ENCODE measurements at places on chromosomes 13 and 19.

- no peak for DNase-seq
These were observed 879 bp upstream of the COX7A1 start for GRCh38 chr19:36153126-36153525.

DNA sequence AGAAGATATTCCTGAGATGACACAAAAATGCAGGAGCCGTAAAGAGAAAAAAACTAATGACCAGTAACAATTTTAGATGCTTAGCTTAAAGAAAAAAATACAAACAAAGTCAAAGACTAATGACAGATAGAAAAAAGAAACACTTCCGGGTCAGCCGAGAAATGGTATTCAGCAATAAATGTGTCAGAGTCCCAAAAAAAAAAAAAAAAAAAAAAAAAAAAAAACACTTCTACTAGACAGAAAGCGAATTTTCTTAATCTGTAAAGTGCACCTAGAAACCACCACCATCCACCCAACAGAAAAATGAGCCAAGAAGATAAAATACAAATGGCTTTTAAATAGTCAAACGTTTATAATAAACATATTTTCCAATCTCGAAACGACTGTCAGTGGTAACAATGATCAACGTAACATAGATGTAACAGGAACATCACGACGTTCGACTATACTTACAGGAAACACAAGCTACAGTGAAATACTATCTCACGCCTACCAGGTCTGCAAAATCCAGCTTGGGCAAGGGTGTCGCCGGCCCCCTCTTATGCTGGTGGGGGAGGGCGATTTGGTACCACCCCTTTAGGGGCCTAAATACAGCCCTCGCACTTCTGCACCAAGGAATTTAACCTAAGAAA, 10.6 kb downstream of the ABHD17A start:
- no peak for DNase-seq

DNA sequence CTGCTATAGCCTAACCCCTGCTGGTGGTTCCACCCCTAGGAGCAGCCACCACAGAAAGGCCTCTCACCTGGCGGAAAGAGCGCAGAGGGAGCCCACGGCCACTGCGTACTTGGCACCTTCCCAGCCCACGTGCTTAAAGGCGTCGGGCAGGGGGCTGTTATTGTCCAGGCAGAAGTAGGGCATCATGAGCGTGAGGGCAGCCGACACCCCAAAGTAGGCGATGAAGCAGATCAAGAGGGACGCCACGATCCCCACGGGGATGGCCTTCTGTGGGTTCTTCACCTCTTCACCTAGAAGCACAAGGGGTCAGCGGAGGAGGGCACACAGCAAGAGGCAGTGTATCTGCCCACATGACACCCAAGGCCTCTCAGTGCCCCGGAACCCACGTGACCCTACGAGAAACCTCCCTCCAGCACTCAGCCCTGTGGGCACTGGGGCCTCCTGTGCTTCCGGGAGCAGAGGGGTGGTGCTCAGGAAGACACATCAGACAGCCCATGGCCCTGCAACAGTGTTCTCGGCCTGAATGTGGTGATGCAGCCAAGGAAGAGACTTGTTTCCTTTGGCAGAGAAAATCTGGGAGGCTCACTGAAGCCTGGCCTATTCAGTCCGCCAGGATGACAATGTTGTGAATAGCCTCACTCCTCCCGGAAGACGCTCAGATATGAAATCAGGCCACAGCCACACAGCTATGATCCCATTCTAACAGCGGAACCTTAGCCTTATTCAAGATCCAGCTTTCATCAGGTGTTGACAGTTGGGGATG, 72.1 kb downstream of the SLC7A1 start:
- no peak for DNase-seq

DNA sequence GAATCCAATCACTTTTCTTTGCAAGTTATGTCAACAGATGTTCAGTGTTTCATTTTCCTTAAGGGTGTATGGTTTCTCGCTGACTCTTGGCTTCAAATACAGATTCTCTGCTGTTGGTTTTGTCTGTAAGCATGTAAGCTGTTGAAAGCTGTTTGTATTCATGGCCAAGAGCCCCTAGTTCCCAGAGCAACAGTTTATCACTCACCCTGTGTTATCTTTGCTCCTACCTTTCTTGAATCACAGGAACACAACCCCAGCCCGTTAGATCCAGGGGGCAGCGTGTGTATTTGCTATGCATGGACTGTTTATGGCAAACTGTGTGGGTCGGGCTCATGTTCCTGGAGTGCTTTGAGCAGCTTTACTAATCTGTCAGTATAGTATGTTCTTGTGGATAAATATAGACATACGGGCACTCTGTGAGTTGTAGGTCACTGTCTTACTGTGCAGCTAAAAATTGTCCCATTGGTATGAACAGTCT, 28.9 kb downstream of the FRY start:
- no peak for DNase-seq

DNA sequence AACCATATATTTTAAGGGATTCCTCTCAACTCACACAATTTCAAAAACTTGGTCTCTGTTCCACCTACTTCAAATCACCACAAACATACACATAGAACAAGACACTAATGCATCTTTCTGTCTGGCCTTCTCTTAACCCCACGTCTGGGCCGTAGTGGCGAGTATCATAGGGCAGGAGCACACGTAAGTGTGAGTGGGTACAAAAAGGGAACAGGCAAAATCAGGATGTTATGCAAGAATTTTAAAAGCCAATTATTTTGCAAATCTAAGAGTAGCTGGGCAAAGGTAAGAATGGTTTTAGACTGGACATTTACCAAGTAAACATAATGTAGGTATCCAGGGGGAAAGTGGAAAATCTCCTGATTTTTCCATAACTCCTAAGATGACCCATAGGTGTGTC, 35.1 kb downstream of the MTMR6 start:
- no peak for DNase-seq

DNA sequence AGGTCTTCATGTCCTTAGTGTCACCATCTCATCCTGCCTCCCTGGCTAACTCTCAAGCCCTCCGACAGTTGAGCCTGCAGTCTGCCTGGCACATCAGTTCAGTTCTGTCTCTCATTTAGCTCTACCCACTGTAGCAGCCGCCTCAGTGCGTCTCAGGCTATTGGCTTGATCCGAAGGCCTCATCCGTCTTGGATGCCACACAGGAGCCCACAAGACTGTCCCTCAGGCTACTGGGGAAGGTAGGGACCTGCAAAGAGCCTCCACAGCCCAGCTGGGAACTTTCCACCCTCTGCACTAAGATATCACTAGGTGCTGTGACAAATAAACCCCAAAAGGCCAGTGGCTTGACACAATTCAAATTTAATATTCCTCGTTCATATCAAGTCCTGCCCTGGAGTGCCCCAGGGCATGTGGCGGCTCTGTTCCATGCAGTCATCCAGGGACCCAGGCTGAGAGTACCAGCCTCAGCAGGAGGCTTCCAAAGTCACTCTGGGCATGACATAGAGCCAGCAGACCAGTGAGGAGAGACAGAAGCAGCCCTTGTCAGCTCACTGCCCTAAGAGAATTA, 5.7 kb downstream of the VSTM2B start:
- DNase-seq: no peak

- DNase-seq: no peak
These were observed 314.1 kb downstream of the FOXO1 start for GRCh38 chr13:40352380-40352778.

GRCh38 chr13:49530457-49530856, 34.7 kb downstream of the PHF11 start:
- DNase-seq: no peak

GRCh38 chr13:23793711-23794110, 95.5 kb downstream of the MIPEP start:
- DNase-seq: peak; percentile 7

- DNase-seq: no peak
These were observed 1.3 kb downstream of the ZNF180 start for GRCh38 chr19:44498988-44499387.

GRCh38 chr19:4049432-4049831, 17.3 kb downstream of the ZBTB7A start:
- no peak for DNase-seq

DNA sequence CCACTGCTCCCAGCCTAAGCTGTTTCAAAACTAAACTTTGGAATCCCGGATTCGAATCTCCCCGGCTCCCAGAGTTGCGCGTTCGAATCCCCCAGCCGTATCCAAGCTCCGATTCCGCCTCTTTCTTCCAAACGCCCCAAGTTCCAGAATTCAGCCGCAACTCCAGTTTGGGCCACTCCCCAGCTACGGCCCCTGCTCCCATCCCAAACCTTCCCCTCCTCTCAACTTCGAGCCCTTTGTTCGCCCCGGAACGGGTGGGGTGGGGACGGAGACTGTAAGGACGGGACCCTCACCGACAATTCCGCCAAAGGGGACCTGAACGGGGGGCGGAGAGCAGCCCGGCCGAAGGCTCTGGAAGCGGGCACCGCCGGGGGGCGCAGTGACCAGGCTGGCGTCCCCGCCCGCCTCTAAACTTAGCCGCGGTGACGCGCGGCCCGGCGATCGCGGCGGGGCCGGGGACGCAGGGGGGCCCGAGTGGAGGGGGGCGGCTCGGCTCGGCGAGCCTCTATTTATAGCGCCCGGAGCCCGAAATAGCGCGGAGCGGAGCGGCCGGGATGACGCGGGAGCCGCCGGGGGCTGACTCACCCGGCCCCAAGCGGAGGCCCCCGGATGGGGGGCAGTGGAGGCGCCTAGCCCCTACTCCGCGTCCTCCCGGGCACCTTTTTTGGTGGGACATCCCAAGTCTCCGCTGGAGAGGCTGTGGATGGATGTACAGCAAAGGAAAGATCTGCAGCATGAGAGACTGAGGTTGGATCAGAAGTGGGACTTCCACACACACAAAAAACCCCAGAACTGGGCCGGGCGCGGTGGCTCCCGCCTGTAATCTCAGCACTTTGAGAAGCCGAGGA, 4.9 kb upstream of the ERCC1 start:
- DNase-seq: no peak

GRCh38 chr13:77031656-77032243, 4.8 kb upstream of the FBXL3 start:
- no peak for DNase-seq

- no peak for DNase-seq
These were observed 3.0 kb upstream of the SLC6A16 start for GRCh38 chr19:49327878-49328544.

GRCh38 chr13:46339035-46339666, 47.9 kb downstream of the RUBCNL start:
- no peak for DNase-seq

DNA sequence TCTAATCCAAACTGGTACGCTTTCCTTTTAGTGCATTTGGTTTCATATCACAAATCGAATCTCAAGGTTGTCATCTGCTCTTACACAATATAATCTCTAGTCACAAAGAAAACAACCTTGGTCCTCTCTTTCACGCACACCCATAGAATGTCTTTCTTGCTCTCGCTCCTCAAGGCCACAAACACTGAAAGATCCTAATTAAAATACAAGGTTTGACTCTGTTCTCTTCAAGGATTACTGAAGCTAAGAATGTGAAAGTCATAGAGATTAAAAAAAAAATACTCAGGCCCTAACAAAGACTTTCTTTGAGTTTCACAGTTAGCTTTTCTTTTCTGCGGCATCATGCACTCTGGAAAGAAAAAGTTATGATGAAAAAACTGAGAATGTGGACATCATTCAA, 891.5 kb downstream of the EFNB2 start:
- DNase-seq: no peak
